G401 (cell line): ENCODE measurements at places on chromosomes 3 and 15.

DNA sequence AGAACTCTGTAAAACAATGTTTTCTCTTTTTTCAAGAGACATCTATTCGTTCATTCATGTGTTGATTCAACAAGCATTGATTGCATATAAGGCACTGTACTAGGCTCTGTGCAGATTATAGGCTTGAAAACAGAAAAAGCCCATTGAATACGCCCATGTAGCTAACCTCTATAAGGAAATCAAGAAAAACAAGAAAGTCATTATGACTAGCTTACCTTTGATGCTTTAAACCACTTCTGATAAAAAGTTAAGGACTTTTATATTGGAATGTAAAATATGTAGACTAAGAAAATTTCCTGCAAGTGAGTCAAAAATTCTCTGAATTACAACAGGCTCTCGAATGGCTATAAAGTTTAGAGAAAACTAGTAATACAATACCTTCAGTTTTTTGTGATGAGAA, 92.5 kb downstream of the BDH1 start:
- DNase-seq: no peak

GRCh38 chr3:49470714-49471420, 800 bp downstream of the DAG1 start:
- DNase-seq: no peak

GRCh38 chr3:152909180-152909883, 74.4 kb downstream of the P2RY1 start:
- DNase-seq: no peak

DNA sequence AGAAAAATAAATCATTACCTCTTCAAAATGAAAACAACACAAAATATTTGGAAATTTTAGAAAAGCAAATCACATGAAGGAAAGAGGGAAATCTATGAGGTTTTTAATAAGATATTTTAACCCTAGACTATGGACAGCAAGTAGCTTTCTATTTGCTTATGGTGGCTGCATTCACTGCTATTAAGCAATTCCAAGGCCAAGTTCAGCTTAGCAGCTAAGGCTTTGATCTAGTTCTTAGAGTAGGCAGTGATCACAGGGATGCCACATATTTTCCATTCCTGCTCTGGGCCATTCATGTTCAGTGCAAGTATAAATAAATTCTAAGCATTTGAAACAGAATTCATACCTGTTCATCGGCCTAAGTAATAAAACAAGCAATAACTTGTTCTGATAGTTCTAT, 235.3 kb downstream of the CDIN1 start:
- no peak for DNase-seq

GRCh38 chr3:11759996-11760395, 86.7 kb downstream of the TAMM41 start:
- no peak for DNase-seq

- DNase-seq: peak; percentile 73
Measured at GRCh38 chr3:168581771-168582225, 486.1 kb upstream of the GOLIM4 start.

DNA sequence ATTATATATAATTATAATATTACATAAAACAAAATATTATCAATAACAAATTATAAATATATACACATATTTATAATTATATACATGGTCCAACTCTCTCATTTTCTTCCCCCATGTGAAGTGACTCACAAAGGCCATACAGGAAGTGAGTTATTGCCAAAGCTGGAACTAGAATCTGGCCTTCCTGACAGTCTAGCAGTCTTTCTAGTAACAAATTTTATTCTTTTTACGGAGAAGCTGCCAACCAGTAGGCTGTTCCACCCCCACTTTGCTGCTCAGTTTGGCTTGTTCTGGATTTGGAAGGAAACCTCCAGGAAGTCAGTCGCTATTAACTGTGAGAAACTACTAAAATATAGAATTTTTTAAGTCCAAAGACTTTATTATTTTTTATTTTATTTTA, 79.6 kb downstream of the DHX36 start:
- no peak for DNase-seq
